Smooth muscle cell of the pulmonary artery (primary cell): ENCODE measurements at places on chromosomes 12 and 14. TPM values are rescaled to one million over a fixed set of nuclear protein-coding genes. Genes with fewer than 3 reads are reported as not detected.

The BICD1 gene
- 21.4 and 23.7 TPM in 2 replicates for total RNA-seq

The TAS2R8 gene
- total RNA-seq, result not detected in 2 replicates

The DRAM1 gene
- 32.7 and 85.3 TPM in 2 replicates for total RNA-seq

The CLEC4A gene
- total RNA-seq, result 0.07 and 0.89 TPM in 2 replicates

The LTBP2 gene
- total RNA-seq, result 517 and 605 TPM in 2 replicates

The LRIG3 gene
- total RNA-seq, result 24.5 and 29.3 TPM in 2 replicates

The GPR65 gene
- total RNA-seq, result 0.07 and 0.26 TPM in 2 replicates

The PTCSC3 gene
- not detected in 2 replicates for total RNA-seq

The TTC9 gene
- total RNA-seq, result 0.23 and 1.8 TPM in 2 replicates

The SCARB1 gene
- total RNA-seq, result 14.6 and 25.7 TPM in 2 replicates

The CMA1 gene
- total RNA-seq, result not detected in 2 replicates

The ACOT4 gene
- 0.76 and 0.98 TPM in 2 replicates for total RNA-seq

The ERBB3 gene
- 0.10 and 0.52 TPM in 2 replicates for total RNA-seq

The NRL gene
- total RNA-seq, result 0.65 and 0.96 TPM in 2 replicates

The GLI1 gene
- total RNA-seq, result 0.26 and 0.76 TPM in 2 replicates

The ASIC1 gene
- total RNA-seq, result 3.5 and 3.6 TPM in 2 replicates

The LBHD2 gene
- total RNA-seq, result not detected in 2 replicates

The PAPLN gene
- 2.5 and 3.2 TPM in 2 replicates for total RNA-seq
